ENCODE measurements at places on chromosomes 1 and 21.

DNA sequence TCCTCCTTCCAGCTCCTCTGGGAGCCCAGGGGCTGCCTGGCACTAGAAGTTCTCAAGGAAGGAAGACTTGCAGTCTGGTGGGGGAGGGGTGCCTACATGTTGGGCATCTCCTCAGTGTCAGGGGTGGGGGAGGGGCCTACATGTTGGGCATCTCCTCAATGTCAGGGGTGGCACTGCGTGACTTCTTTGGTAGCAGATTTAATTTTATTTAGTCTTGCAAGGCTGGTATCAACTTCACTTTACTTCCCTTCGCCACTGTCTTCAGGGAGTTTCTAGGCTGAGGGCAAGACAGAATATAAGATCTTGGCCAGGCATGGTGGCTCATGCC, 18.5 kb downstream of the ADORA1 start:
- DNase-seq: no peak

- no peak for DNase-seq
Measured at GRCh38 chr1:70314706-70315304, 39.7 kb downstream of the ANKRD13C start.

DNA sequence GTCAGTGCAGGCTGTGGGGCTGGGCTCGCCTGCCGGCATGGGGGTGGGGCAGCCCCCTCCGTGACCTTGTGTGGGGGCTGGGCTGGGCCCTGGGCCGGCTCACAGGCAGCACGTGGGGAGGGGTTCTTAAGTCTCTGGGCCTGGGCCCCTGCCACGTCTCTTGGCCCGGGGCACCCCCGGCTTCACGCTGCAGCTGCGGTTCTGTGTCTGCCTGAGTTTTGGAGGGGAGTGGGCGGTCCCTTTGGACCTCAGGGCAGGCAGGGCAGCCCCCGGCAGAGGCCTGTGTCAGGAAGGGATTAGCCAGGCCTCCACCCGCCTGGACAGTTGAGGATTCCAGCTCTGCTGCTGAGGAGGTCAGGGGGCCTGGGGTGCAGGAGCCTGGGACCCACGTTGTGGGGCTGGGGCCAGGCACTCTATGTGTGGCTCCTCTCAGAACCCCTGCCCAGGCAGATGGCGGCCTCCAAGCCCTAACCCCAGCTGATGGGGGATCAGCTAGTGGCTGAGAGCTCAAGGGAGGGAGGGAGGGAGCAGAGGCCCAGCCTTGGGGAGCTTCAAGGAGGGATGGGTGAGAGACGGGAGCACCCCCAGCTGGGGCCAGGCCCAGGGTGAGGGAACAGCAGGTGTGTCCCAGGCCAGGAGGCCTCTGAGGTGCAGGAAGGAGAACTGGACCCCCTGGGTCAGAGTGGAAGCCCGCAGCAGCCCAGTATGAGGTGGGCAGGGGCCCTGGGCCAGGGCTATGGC, 1.8 kb upstream of the PLCH2 start:
- DNase-seq: no peak

DNA sequence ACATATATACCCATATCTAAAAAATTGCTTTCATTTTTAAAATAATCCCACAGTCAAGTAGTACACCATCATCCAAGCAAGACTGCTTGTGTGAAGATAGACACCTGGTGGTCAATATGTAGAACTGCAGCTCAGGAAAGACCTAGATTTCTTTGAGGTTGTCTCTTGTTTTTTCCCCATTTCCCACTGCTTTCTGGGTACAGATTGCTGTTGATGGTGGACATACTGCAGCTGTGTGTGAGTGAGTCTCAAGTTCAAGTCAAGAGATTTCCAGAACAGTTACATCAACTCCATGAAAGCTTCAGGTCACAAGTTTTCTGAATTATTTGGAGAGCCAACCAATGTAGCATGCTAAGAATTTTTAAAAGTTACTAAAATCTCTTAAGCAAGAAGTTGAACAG, 306.4 kb downstream of the DUSP10 start:
- no peak for DNase-seq

DNA sequence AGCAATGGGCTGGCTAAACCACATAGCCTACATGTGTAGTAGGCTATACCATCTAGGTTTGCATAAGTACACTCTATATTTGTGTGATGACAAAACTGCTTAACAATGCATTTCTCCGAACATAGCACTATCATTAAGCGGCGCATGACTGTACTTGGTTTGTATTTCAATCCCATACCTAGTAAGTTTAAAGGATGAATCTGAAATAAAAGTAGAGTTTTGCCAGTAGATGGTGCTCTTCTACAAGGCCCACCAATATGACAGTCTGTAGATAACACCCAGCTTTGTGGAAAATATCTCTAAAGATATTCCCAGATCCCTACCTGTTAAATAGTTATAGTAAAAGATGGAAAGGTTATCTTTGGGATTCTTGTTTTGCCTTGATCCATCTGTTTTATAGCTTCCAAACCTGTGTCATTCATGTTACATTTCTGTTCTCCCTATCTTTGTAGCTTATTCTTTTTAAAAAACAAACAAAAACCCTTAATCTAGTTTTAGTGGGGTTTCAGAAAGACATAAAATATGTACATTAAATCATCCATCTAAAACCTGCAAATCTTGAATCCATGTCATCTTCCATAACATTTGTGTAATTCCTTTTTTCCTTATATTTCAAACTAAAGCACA, 33.9 kb upstream of the ASPM start:
- DNase-seq: no peak

- no peak for DNase-seq
Measured at GRCh38 chr21:32457360-32457840, 44.9 kb downstream of the EVA1C start.

- no peak for DNase-seq
Measured at GRCh38 chr1:5856246-5856815, 135.9 kb downstream of the NPHP4 start.

DNA sequence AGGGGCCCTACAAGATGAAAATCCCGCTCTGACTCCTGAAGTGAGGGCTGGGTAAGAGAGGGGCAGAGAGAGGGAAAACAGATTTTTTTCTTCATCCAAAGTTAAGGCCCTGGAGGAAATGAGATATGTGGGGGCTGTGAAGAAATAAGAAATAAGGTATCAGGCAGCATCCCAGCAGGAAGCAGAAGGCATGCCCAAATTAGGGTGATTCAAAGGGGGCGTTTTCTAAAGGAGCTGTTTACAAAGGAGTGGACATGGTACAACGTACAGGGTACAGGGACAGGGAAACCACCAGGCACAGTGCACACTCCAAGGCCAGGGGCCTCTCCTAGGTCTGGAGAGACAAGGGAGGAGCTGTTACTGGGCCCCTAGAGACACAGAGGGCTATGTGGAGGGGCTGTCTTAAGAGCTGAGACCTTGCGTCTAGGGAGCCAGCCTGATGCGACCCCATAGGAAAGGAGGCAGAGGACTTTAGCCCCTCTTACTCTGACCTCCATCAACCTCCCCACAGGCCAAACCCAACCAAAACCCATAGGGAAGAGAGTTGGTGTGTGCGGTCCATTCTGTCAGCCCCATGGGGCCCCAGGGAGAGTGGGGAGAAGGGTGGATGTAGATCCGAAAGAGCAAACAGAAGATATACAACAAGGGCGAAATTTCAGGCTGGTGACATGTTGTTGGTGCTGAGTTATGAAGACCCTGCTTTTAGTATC, 38.6 kb downstream of the STYXL2 start:
- no peak for DNase-seq

DNA sequence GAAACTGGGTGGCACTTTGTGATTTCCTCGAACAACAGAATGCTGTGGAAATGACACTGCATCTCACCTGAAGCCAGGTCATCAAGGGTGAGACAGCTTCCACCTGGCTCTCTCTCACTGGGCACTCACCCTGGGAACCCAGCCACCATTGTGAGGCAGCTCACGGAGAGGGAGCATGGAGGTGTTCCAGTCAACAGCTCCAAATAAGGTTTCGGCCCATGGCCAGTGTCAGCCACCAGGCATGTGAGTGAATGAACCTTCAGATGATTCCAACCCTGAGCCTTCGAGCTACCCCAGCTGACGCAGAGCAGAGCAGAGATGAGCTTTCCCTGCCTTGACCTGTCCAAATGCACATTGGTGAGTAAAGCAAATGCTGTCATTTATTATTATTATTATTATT, 58.1 kb downstream of the SYDE2 start:
- DNase-seq: no peak

DNA sequence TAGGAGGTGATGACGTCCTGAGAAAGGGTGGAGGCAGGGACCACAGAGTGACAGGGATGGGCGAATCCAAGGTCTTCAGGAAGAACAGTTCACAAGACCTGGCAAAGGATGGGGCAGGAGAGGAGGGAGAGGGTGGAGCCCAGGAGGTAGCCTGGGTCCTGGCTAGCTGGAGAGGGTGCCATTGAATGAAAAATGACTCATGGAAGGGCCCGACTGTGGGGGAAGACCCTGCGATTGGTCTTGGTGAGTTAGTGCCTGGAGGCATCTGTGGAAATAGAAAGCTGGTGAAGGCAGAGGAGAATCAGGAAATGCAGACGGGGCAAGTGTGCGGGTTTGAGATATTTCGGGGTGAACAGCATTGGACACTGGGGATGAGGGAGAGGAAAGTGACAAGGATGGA, 60.3 kb upstream of the SLC45A1 start:
- no peak for DNase-seq

- DNase-seq: no peak
Measured at GRCh38 chr1:16087733-16088132, 14.3 kb upstream of the FAM131C start.

DNA sequence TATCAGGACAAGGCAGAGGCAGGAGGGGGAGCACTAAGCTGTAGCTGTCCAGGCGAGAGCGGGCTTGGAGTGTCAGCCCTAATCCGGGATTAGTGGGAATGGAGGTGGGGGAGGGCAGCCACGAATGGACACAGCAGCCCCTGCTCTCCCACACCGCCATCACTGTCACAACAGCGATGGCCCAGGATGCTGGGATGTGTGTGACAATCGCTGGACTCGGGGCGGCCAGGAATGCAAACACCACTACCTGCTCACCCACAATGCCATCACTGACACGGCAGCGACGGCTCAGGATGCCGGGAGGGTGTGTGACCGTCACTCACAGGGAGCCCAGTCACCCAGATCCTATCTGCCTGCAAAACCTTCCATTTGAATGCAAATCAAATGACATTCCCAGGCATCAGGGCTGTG, 2.9 kb downstream of the C2CD2 start:
- no peak for DNase-seq

All from activated CD8-positive, alpha-beta memory T cell treated with anti-CD3 and anti-CD28 coated beads, Interleukin-2, amount 50 U/mL, for 48 hours (primary cell).